ENCODE measurements at places on chromosomes 6 and 20. TPM values are rescaled to one million over a fixed set of nuclear protein-coding genes. Genes with fewer than 3 reads are reported as not detected.

GRCh38 chr6:25893778-25894177, 19.7 kb upstream of the SLC17A3 start:
- DNase-seq: no peak

DNA sequence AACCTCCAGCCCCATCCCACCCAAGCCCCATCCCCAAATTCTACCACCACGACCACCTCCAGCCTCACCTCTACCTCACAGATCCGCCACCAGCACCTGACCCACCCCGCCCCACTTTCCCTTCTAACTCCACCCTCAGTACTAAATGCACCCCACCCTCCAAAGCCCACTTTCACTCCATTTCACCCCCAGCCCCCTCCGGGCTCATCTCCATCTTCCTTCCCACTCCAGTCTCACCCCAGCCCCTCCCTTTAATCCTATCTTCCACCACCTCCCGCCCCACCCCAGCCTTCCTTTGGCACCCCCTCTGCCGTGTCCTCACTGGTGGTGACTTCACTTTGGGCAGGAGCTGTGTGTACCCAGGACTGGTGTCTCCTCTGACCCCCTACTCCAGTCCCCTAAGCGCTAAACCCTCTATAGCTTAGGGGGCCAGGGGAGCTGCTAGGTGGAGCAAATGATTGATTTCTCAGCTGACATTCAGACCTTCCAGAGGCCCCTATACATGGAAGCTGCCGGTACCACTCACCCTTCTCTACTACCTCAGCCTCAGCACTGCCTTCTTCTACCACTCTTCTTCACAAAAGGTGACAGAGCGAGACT, 2.8 kb upstream of the NSFL1C start:
- no peak for DNase-seq

GRCh38 chr6:119205911-119206618, 127.6 kb upstream of the FAM184A start:
- DNase-seq: no peak

PKIB gene
- 1.8 TPM for polyA plus RNA-seq

PCK1 gene
- 4.3 TPM for polyA plus RNA-seq

- DNase-seq: no peak
Observed at GRCh38 chr6:35086282-35086632, 54.9 kb downstream of the TCP11 start.

DNA sequence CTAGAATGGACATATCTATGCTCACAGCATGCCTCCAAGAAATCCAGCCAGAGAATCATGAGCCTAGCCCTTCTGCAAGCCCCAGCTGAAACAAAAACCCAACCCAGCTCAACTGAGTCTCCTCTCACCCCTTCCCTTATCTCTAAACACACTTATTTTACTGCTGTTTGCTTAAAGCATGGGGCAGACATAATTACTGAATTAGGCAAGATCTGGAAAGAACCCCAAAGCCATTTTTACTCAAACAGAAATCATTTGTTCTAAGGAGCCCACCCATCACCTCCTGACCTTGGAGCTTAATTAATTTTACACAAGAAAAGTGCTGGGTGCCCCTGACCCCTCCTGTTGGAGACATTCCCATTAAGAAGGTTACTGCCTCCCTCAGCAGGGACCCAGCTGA, 291.6 kb downstream of the MAFB start:
- DNase-seq: no peak

ADGRF4 gene
- not detected for polyA plus RNA-seq

LY6G6F gene
- 0.98 TPM for polyA plus RNA-seq

- DNase-seq: no peak
Observed at GRCh38 chr6:144155529-144155928, 5.2 kb downstream of the STX11 start.

DNA sequence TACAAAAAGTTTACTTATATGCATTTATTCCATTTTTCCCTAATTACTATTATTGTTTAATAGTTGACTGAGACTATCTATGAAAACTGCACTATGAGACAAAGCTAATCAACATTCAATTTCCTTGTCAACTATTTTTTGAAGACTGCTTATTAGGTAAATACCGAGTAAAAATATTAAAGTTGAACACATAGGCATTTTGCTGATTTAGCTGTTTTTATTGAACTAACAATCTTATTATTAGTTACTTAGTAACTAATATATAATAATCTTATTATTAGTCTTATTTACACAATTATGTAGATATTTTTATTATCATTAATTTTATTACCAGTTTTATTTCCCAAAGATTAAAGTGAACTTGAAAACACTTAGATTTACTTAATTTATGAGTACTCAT, 728.8 kb downstream of the TENT5A start:
- DNase-seq: no peak

VNN1 gene
- 0.18 TPM for polyA plus RNA-seq

GRCh38 chr6:139003751-139004150, 15.7 kb upstream of the REPS1 start:
- no peak for DNase-seq

DNA sequence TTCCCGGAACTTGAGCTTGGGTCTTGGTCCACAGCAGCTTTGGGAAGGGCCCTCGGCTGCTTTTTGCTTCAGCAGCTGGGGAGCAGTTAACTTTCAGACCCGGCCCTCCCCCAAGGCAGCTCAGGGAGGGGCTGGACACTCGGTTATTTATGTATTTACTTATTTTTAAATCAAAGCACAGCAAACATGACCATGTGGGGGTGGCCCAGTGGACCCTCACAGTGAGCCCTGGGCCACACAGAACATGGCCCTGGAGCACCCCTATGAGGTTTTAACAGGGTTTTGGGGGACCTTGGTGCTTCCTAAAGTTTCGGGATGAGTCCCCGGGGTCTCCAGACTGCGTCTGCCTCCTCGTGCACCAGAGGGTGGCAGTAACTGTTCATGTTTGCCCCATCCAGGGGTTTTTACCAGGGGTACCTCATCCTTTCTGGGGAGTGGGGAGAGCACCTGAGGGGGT, 26.6 kb upstream of the NPBWR2 start:
- DNase-seq: no peak

PHF3 gene
- 75.9 TPM for polyA plus RNA-seq

RIPPLY2 gene
- polyA plus RNA-seq: 0.10 TPM

DNA sequence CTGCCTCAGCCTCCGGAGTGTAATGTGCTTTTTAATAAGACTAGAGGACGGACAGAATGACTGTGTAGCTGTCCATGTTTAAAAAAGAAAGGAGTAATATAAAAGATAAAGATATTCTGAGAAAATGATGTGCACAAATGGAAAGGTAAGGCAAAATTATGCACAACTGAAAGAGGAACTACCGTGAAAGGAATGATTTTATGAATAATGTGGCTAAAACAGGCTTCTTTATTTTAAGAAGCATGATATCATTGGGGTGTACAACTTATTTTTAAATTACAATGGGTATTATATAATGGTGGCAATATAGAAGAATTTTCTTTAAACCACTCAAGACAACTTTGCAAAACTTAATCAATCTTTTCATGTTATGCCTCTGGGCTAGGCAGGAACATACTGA, 78.1 kb downstream of the FIG4 start:
- no peak for DNase-seq

DNA sequence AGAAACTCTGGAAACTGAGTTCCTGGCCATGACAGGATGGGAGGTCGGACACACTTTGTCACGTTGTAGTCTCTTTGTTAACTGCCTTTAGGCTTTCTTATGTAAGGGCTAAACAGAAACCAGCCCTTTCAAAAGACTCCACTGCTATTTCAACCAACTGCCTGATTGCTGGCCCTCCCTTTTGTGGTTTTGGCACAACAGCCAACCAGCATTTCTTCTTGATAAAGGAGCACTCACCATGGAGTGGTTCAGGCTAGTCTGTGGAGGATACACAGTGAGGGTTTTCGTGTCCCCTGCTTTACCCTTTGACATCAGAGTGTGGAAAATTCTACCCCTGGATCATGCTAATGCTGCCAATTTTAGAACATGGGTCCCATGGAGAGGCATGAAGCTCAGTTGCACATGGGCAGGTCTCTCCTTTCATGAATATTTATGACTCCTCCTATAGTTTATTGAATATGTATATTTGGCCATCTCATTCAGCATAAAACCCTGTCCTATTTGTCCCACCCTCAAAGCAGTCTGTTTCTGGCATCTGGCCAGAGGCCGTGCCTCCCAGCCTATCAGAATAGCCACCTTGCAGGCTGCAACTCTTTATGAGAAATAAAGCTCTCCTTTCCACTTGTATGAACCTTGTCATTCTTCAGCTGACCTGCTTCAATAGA, 148.3 kb downstream of the HS3ST5 start:
- no peak for DNase-seq

RSPO3 gene
- polyA plus RNA-seq: 19.7 TPM

CRISP2 gene
- 0.24 TPM for polyA plus RNA-seq

DNA sequence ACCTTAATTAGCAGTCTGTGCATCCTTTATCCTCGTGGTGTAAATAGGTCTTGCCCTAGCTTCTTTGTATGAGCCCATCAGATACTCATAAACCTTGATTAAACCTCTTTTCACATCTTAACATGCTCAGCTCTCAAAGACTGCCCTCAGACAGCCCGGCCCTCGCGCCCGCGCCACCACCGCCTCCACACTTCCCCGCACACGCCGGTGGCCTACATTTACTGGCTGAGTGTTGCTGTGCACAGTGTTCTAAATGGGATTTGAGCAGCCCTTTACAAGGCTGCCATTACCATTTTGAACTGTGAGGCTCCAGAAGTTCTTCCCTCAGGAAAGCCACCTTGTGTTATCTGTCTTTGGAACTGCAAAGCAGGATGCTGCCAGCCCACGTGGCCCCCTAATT, 63.0 kb upstream of the INSM1 start:
- no peak for DNase-seq

GRCh38 chr6:121434037-121434770, 1.2 kb upstream of the GJA1 start:
- DNase-seq: no peak

- DNase-seq: no peak
Observed at GRCh38 chr20:48621376-48622078, 206.3 kb downstream of the PREX1 start.

RRAGD gene
- 36.1 TPM for polyA plus RNA-seq

- DNase-seq: no peak
Observed at GRCh38 chr6:70549327-70549726, 17.4 kb upstream of the SDHAF4 start.

LY6G6D gene
- polyA plus RNA-seq: not detected

- no peak for DNase-seq
Observed at GRCh38 chr6:73200735-73201134, 24.6 kb downstream of the KHDC1L start.

- DNase-seq: no peak
Observed at GRCh38 chr6:10791673-10792072, 44.1 kb downstream of the TMEM14B start.

RANBP9 gene
- polyA plus RNA-seq: 46.6 TPM

- no peak for DNase-seq
Observed at GRCh38 chr20:38458314-38458713, 14.3 kb upstream of the RALGAPB start.

DNA sequence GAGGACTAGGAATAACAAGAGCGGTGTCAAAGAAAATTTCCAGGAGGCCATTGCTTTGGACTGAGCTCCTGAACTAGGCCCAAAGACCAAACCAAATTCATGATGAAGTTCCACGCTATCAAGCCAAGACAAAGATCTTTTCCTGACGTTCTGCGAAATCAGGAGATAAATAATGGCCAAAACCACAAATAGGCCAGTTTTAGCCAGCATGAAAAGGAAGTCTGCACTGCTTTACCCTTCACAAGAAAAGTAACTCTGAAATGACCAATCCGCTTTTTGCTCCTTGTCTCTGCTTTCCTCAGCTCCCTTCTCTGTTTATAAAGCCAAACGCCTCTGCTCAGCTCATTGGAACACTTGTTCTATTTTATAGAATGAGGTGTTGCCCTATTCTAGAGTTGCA, 6.7 kb downstream of the NCOA5 start:
- no peak for DNase-seq

GRCh38 chr20:3646067-3646440, 17.1 kb downstream of the GFRA4 start:
- DNase-seq: no peak

DNA sequence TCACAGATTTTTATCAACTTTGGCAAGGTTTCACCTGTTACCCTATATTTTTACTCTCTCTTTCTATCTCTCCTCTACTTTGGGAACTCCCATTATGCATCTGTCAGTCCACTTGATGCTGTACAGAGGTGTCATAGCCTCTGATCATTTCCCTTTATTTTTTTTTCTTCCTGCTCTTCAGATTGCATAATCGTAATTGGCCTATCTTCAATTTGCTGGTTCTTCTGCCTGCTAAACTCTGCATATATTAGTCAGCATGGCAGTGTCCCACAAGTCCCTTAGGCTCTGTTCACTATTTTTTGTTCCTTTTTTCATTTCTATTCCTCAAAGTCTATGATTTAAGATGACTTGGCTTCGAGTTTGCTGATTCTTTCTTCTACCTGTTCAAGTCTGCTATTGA, 44.7 kb upstream of the MICB start:
- no peak for DNase-seq

DNA sequence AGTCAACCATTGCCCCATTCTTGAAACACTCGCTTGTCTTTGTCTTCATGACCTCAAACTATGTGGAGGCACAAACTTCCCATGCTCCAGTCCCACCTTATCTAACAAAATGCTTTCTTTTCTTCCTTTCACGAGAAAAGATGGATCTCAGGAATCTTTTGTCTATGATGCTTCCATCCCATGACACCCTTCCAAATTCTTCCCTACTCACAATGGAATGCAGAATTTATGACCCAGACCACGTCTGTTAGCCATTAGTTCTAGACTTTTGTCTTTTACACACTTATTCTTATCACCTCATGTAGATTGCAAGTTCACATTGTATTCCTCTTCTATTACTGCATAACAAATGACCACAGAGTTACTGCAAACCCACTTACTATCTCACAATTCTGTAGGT, 24.2 kb upstream of the LAMP5 start:
- no peak for DNase-seq

DNA sequence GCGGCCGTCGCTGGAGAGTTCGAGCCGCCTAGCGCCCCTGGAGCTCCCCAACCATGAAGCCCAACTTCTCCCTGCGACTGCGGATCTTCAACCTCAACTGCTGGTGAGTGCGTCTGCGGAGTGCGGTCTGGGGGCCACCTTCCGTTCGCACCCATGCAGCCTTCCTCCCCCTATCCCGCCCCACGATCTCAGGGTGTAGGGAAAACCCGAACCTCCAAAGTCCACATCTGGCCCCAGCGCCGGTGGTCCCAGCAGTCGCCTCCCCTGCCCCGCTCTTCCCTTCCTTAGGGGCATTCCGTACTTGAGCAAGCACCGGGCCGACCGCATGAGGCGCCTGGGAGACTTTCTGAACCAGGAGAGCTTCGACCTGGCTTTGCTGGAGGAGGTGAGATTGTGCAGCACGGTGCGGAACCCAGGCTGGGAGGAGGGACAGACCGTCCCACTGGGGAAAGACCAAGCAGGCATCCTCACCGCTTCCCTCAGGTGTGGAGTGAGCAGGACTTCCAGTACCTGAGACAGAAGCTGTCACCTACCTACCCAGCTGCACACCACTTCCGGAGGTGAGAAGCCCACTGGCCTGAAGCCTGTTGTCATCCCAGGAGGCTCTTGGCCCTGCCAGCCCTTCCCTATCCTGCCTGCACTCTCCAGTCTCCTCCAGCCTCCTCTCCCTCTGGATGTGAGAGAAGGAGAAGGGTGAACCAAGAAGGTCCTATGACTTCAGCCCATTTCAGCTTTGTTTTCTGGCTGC, 719 bp downstream of the SMPD2 start:
- DNase-seq: no peak

C6orf47 gene
- polyA plus RNA-seq: 20.7 TPM

PRL gene
- polyA plus RNA-seq: not detected

All from right renal cortex interstitium (tissue), 3 donors.